ENCODE measurements at places on chromosomes 2 and 18. TPM values are rescaled to one million over a fixed set of nuclear protein-coding genes. Genes with fewer than 3 reads are reported as not detected.
A peak's percentile ranks its signal among the peaks of the same experiment; 100 is the strongest.

Gene GALM
- 38.7 TPM for polyA plus RNA-seq

Gene PFN4
- 1.1 TPM for polyA plus RNA-seq

Gene CFAP221
- 0.24 TPM for polyA plus RNA-seq

Gene PLCD4
- 0.88 TPM for polyA plus RNA-seq

Gene HNRNPA3
- 175 TPM for polyA plus RNA-seq

Gene INPP5D
- polyA plus RNA-seq: 14.4 TPM

Gene ASAP2
- 15.5 TPM for polyA plus RNA-seq

Gene MYOM1
- 21.0 TPM for polyA plus RNA-seq

DNA sequence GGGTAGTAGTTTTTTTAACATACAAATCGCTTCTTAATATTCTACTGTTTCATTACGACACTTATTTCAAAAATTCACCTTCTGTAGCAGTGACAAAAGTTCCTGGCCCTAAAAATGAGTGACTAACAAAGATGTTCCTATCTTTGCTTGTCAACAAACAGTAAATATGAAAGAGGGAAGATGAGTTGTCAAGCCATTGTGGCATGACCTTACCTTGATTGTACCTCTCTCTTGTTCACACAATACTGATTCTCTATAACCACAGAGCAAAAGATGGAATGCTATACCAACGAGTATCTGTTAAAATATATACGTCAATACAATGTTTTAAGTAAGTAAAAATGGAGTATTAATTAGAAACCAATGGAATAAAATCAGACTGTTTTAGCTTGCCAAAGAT, 14.7 kb upstream of the GCG start:
- DNase-seq: no peak

DNA sequence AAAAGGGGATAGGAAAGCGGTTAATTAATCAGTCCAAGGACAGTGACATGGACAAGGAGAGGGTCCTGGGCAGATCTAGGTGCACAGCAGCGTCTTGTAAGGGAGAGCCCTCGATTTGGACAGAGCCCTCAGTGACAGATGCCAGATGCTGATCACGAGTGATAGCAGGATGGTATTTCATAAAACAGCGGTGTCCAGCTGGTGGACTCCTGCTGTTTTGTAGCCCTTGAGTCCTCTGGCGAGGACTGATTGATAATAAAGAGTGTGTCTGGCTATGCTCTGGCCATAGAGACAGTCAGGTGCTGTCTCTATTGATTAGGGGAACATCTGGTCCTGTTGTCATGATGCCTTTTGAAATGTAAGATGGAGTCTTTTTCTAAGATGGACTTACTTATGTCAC, 180.7 kb downstream of the NCK2 start:
- DNase-seq: no peak

- DNase-seq: no peak
These were observed 325.5 kb downstream of the IRS1 start for GRCh38 chr2:226474131-226474530.

DNA sequence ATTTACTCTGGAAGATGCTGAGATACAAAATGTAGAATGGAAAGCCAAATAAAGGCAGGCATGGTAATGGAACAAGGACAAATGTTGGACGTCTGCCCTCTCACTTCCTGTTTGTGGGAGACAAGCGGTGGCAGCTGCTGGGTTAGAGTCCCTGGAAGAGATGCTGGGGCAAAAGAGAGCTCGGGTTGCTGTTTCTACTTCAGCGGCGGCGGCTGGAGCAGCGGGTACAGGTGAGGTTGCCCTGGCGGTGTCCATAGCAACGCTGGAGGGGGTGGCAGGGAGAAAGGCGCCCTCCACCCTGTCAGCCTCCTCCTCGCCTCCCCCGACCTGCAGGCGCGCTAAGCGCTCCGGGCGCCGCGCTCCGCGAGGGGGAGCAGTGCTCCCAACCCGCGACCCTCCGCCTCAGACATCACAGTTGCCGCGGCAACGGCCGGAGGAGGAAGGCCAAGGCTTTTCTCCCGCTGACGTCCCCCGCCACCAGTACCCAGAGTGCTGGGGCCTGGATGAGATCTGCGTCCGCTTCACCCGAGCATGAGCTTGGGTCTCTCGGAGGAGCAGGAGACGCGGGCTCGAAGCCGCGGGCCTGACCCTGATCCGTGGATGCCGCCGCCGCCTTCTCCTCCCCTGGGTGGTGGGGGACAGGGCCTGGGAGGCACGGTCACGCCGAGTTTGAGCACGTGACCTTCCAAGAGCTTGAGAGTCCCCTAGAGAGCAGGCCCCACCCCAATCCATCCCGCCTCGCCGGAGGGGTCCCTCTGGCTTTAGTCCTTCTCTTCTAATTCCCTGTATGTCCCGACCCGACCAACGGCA, 65.6 kb downstream of the NOL4 start:
- DNase-seq: peak; percentile 30

GRCh38 chr2:158779621-158780020, 15.5 kb upstream of the DAPL1 start:
- no peak for DNase-seq

DNA sequence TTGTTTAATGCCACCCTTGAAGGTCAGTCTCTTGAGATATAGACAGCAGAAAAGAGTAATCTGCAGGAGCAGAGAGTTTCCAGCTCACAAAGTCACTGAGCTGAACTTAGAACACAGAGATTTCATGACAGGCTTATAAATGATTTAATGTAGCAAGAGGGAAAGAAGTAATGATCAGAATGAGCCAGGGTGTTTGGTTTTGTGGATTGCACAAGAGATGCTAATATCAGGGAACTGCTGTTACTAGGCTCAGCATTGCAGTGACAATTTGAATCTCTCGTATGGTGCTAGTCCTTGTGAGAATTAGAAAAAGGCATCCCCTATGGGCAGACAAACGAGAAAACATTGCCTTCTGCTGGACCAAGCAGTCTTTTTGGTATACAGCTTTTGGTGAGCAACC, 61.7 kb upstream of the ITGB6 start:
- DNase-seq: no peak

- no peak for DNase-seq
These were observed 126.1 kb downstream of the ZNF516 start for GRCh38 chr18:76368976-76369375.

DNA sequence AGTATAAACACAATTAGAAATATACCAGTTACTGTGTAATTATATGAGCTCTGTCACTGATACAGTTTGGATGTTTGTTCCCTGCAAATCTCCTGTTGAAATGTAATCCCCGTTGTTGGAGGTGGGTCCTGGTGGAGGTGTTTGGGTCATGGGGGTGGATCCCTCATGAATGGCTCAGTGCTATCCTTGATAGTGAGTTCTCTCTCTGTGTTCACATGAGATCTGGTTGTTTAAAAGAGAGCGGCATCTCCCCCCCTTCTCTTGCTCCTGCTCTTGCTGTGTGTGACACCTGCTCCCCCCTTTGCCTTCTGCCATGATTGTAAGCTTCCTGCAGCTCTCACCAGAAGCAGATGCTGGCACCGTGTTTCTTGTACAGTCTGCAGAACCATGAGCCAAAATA, 24.1 kb downstream of the MTX2 start:
- no peak for DNase-seq

DNA sequence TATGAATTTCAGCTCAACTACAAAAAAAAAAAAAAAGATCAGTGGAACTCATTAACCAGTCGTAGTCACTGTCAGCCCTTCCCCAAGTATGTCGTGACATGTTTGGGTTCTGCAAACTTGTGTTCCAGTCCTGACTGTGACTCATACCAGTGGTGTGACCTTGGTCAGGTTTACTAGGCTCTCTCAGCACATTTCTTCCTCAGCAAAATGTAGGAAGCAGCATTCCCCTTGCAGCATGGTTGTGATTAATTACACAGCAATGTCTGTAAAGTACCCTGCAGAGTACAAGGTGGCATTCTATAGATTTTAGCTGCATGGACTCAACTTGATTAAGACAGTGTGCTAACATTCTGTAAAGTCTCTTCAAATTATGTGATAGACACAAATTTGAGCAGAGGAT, 156.9 kb downstream of the LAMA1 start:
- no peak for DNase-seq

- no peak for DNase-seq
These were observed 106.9 kb upstream of the THOC1 start for GRCh38 chr18:374721-375168.

DNA sequence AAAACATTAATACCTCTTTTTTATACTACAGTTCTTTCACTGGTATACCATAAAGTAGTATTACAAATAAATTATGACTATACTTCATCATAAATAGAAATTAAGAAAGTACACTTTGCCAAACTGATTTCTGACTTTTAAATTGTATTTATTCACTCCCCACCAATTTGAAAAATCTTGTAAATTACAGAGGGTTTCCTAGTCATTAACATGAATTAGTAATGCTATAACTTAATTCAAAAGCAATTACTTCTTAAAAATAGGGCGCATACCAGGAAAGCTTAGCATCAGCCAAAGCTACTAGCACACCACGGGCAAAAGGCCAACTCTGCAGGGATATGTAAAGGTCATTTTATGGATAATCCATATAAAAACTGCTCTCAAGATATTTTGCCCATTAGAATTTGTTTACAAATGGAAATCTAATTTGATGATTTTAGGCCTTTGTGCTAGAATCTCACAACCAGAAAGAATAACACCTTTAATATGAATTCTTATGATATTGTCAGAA, 142.3 kb downstream of the PIGN start:
- DNase-seq: no peak

- DNase-seq: no peak
These were observed 9.4 kb upstream of the ASXL2 start for GRCh38 chr2:25887624-25888242.

- DNase-seq: no peak
These were observed 230.7 kb downstream of the ZNF516 start for GRCh38 chr18:76264198-76264875.

DNA sequence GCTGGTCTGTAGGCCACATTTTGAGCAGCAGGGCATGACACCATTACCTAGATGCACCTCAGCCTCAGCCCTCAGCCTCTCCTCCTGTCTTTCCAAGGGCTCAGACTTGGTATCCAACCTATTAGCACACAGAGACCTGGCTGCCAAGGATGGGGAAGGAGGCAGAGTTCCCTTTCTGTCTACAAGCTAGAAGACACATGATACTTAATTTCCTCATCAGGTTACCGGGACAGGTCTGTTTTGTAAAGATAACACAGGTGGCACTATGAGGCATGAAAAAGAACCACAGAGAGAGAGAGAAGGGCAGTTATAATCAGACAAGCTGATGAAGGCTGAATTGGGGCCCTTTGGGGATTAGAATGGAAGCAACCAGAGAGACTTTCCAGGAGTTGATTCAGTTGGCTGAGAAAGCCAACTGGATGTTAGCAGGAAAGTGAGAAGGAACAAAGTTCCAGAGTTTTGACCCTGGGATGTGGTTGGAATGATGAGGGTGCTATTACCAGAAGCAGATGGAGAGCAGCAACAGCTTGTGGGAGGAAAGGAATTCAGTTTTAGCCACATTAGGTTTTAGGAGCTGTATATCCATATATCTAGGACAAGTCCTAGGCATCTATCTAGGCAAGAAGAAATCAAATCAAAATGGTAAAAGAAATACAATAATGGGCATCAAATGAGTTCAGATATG, 46.0 kb upstream of the RMND5A start:
- DNase-seq: no peak

- DNase-seq: no peak
These were observed 49.1 kb upstream of the ID2 start for GRCh38 chr2:8632755-8633154.

DNA sequence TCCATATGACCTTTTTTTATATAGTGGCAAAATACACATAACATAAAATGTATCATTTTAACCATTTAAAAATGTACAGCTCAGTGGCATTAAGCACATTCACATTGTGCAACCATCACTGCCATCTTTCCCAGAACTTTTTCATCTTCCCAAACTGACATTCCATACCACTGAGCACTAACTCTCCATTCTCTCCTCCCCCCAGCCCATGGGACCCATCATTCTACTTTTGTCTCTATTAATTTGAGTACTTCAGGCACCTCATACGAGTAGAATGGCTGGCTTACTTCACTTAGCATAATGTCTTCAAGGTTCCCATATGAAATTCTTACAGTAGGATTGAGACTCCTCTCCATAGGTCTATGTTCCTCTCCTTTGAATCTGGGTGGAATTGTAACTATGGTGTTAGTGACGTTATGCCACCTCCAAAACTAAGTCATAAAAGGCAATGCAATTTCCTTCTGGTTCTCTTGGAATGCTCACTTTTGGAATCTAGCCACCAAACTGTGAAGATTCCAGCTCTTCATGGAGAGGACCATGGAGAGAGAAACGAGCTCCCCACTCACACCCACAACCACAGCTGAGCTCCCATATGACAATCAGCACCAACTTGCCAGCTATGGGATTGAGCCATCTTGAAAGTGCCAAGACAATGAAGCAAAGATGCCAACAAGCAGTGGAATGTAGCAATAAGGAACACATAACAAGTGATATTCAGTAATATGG, 9.8 kb upstream of the DNAJC27 start:
- no peak for DNase-seq

- DNase-seq: no peak
These were observed 419.3 kb upstream of the ACVR2A start for GRCh38 chr2:147425437-147426029.

DNA sequence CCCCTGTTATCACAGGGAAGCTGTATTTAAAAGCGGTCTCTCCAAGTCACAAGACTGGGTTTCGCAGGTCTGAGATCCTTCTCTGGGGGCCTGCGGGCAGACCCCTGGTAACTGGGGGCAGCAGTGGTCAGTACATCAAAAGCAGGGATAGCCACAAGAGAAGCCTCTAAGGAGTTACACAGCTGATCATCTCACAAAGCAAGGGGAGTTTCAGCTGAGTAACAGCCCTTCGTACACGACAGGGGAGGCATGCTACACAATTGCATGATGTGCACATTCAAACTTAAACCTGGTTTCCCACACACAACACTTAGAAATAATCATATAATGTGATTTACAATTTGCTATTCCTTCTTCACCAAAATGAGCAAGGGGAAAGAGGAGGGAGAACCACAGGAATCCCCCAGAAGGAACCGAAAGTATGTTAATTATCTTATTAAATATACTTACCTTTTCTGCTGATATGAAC, 87.5 kb downstream of the TMEM131 start:
- DNase-seq: no peak

GRCh38 chr2:127678991-127679390, 3.7 kb upstream of the LIMS2 start:
- no peak for DNase-seq

DNA sequence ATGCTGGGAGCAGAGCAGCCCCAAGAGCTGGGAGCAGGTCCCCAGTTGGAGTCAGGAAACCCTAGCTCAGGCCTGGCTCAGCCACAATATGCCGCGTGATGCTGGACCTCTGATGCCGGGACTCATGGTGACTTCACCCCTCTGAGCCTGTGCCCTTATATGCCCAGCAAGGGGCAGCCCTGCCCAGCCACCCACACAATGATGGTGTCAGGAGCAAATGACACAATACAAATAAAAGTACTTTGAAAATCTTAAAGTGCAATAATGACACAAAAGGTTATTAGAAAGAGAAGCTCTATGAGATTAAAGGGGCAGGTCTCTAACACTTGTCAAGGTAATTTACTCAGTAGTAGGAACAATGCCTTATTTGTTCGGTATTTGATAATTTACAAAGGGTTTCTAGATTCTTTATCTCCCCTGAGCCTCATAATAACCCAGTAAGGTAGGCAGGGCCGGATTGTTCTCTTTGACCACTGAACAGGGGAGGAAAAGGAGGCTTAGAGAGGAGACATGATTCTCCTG, 18.3 kb upstream of the KIF3C start:
- no peak for DNase-seq

All from ovary (tissue), 10 donors.